ENCODE measurements at places on chromosomes 5 and 9. TPM values are rescaled to one million over a fixed set of nuclear protein-coding genes. Genes with fewer than 3 reads are reported as not detected.

The TPRN gene
- polyA plus RNA-seq, result 4.5 TPM

The IFNA13 gene
- polyA plus RNA-seq, result not detected

The GPRIN1 gene
- 0.36 TPM for polyA plus RNA-seq

The CRB2 gene
- polyA plus RNA-seq, result 0.01 TPM

The DRD1 gene
- polyA plus RNA-seq, result 0.22 TPM

The FBXL7 gene
- 8.4 TPM for polyA plus RNA-seq

The HAVCR1 gene
- polyA plus RNA-seq, result not detected

The PCDHGA8 gene
- polyA plus RNA-seq, result 0.10 TPM

Measured in adipose tissue (tissue), 3 donors.